ENCODE measurements at places on chromosomes 6 and 20. TPM values are rescaled to one million over a fixed set of nuclear protein-coding genes. Genes with fewer than 3 reads are reported as not detected.

GRCh38 chr6:166381381-166381732 lies 1.4 kb downstream of the MPC1 start:
- no peaks in the 10 kb centered on the region for H3K36me3 ChIP-seq
- no peak overlapping the region for H3K4me3 ChIP-seq
- H3K4me1 ChIP-seq: peaks cover 4% of the 10 kb centered on the region
- H3K27ac ChIP-seq: no peak overlapping the region
- no peak for DNase-seq

COL19A1 gene
- total RNA-seq: not detected

LGSN gene
- not detected for total RNA-seq

GRCh38 chr6:36612101-36612625 lies 18.0 kb downstream of the SRSF3 start:
- H3K36me3 ChIP-seq: peaks cover 17% of the 10 kb centered on the region
- DNase-seq: no peak
- H3K4me1 ChIP-seq: peaks cover 8% of the 10 kb centered on the region
- H3K4me3 ChIP-seq: no peak overlapping the region
- no peak overlapping the region for H3K27ac ChIP-seq

- H3K4me1 ChIP-seq: peaks cover 17% of the 10 kb centered on the region
- H3K36me3 ChIP-seq: no peaks in the 10 kb centered on the region
- H3K27ac ChIP-seq: no peak overlapping the region
- H3K4me3 ChIP-seq: no peak overlapping the region
Observed at GRCh38 chr6:37352384-37352783, 1.4 kb upstream of the RNF8 start.

LY6G6D gene
- total RNA-seq: not detected

- H3K4me1 ChIP-seq: no peaks in the 10 kb centered on the region
- no peak for DNase-seq
- no peak overlapping the region for H3K27ac ChIP-seq
Observed at GRCh38 chr6:169244684-169245383, 8.8 kb downstream of the THBS2 start.

DNA sequence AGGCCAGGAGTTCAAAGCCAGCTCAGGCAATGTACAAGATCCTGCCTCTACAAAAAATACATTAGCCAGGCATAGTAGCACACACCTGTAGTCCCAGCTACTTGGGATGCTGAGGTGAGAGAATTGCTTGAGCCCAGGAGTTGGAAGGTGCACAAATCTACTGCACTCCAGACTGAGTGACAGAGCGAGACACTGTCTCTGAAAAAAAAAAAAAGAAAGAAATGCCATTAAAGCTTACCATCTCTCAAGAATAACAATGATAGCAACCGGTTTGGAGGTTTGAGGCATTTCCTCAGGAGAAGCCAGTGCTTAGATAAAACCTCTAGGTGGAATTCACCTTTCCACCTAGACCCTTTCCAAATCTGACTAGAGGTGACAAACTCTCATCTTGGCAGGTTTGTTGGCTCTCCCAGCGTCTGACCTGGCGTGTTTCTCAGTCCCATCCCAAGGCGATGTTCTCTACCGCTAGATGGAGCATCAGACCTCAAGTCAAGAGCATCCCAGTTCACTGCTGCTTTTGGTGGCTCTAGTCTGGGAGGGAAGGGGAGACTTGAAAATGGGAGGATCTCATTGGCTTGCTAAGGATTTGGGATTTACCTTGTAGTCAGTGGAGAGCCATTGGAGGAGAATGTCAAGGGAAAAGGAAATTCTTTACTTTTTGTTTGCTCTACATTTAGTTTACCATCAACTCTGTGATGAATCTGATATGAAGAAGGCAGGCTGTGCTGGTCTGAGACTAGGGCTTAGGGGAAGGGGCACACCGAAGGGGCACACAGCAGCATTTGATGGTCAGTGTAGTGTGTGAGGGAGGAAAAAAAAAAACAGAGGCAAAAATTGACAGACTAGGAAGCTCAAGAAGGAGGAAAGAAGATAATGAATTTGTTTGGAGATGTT lies 67.9 kb downstream of the NCOA7 start:
- H3K27ac ChIP-seq: no peak overlapping the region
- no peaks in the 10 kb centered on the region for H3K27me3 ChIP-seq
- DNase-seq: peak; percentile 68
- no peaks in the 10 kb centered on the region for H3K4me1 ChIP-seq
- H3K4me3 ChIP-seq: no peak overlapping the region
- H3K36me3 ChIP-seq: peaks cover 2% of the 10 kb centered on the region

ZNF341 gene
- 4.9 TPM for total RNA-seq

DNA sequence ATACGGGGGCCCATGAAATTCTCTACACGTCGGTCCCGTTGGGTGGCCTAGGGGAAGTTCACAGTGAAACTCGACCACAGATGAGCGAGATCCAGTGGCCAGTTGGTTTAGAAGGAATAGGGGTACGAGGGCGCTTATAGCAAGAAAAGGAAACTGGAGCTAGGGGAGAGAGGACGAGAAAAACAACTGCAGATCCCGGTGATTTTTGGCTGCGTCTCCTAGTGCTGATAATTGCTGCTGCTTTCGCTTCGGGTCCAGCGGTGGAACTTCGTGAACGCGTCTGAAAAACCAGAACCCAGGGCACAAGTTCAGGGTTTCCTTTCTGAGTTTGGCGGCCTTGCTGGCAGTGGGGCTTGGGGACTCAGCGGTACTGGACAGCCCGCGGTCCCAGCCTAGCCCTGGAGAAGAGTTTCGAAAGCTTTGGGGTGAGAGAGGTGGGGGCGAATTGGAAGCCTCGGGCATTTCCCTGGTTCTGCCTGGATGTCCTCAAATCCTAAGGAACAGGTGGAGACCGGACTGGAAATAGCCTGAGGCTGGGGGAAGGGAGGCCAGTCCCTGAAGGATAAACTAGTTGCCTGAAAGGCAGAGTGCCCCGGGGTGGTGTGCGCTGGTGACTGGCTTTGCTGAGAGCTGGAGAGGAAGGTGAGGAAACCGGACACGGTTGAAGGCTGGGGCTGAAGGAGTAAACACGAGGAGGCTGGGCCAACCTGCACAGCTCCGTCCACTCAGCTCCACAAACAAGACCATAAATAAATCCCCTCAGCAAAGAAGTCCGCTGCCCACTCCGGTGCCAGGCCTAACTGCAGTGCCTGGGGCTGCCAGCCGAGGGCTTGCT lies 793 bp downstream of the GMPR start:
- H3K36me3 ChIP-seq: no peaks in the 10 kb centered on the region
- H3K27ac ChIP-seq: peak overlapping the region; percentile 72
- peak overlapping the region; percentile 97 for H3K4me3 ChIP-seq
- no peaks in the 10 kb centered on the region for H3K27me3 ChIP-seq

NQO2 gene
- 31.6 TPM for total RNA-seq

DNA sequence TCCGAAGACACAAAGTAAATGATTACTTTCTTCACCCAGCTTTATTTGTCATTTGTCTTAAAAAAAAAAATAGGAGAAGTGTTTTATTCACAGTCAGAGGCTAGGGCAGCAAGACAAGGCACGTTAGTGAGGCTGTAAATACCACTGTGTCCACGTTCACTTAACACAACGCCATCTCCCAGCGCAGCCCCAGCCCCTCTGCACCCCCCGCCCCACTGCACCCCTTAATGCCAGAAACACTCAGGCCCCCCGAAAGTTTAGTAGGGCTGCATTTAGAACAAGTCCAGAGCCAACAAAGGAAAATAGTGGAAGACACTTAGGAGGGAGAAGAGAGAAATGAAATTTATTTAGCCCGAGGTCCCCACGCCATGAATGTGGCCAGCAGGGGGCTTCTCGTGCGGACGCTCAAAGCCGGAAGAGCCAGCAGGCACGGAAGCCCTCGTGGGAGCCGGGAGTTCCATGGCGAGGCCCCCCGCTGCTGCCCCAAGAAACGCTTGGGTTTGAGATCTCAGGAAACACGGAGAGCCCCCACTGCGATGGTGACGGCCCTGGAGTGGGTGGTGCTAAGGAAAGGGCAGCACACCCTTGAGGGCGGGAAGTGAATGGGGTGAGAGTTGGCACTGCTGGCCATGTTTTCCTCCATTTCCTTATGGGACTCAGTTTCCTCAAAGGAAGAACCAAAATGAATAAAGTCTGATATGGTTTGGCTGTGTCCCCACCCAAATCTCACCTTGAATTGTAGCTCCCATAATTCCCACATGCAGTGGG lies 50.2 kb downstream of the IYD start:
- peaks cover 10% of the 10 kb centered on the region for H3K4me1 ChIP-seq
- H3K4me3 ChIP-seq: no peak overlapping the region
- H3K27me3 ChIP-seq: no peaks in the 10 kb centered on the region
- H3K27ac ChIP-seq: peak overlapping the region; percentile 84

PGC gene
- total RNA-seq: not detected

SLC17A2 gene
- not detected for total RNA-seq

DNA sequence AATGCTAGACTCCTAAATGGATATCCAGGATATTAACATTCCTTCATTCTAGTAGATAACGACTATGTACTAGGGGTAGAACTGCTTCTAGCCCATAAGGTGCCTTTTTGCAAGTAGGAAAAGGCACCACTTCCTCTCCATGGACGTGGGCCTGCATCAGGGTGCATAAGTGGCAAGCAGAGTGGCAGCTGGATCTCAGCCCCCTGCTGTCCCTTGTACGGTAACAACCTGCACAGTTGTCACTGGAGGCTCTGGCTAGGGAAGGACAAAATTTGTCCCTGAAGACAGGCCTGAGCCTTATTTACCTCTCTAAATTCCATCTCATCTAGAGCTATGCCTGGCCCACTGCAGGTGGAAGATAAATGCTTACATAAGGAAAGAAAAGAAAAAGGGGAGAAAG lies 42.5 kb upstream of the SAYSD1 start:
- no peaks in the 10 kb centered on the region for H3K4me1 ChIP-seq
- H3K27ac ChIP-seq: no peak overlapping the region
- DNase-seq: no peak
- no peak overlapping the region for H3K4me3 ChIP-seq
- H3K36me3 ChIP-seq: no peaks in the 10 kb centered on the region
- H3K27me3 ChIP-seq: peaks cover 2% of the 10 kb centered on the region

- H3K27me3 ChIP-seq: peaks cover 3% of the 10 kb centered on the region
- H3K36me3 ChIP-seq: no peaks in the 10 kb centered on the region
- no peak overlapping the region for H3K27ac ChIP-seq
- DNase-seq: no peak
- no peaks in the 10 kb centered on the region for H3K4me1 ChIP-seq
- H3K4me3 ChIP-seq: no peak overlapping the region
Observed at GRCh38 chr6:14206391-14206790, 88.8 kb downstream of the CD83 start.

GRCh38 chr20:2144850-2145249 lies 43.2 kb downstream of the STK35 start:
- no peaks in the 10 kb centered on the region for H3K27me3 ChIP-seq
- no peak overlapping the region for H3K4me3 ChIP-seq
- H3K27ac ChIP-seq: no peak overlapping the region

ATP9A gene
- 35.2 TPM for total RNA-seq

DNA sequence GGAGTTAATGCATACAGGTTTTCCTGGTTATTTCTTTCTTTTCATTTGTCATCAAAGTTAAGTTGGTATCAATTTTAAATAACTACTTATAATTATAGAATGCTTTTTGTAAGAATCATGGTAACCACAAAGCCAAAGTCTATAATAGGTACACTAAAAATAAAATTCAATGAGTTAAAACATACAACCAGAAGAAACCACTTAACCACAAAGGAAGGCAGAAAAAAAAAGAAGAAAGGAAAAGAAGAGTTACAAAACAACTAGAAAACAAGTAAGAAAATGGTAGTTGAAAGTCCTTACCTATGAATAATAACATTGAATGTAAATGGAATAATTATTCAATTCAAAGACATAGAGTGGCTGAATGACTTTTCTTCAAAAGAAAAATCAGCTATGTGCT lies 45.6 kb downstream of the THBS2 start:
- H3K4me1 ChIP-seq: peaks cover 3% of the 10 kb centered on the region
- no peak for DNase-seq

GABRR1 gene
- total RNA-seq: not detected

OR2H1 gene
- not detected for total RNA-seq

DNA sequence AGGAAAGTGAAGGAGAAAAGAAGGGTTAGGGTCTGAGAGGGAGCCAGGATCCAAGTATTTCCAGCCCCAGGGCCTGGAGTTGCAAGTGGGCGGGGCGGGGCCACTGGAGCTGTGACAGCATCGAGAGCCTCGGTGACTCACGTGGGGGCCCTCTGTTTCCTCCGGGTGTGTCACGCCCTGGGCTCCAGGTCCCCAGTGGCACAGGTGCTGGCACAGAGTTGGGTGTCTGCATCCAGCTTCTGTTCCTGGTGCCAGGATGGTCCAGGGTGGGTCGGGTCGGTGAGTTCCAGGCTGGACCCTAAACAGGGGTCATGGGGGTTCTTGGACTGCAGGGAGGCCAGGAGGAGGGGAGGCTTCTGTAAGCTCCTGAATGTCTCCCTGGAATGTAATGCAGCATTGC lies 16.7 kb downstream of the RAET1L start:
- H3K4me3 ChIP-seq: no peak overlapping the region
- no peak for DNase-seq
- H3K36me3 ChIP-seq: no peaks in the 10 kb centered on the region
- H3K27me3 ChIP-seq: peaks cover 40% of the 10 kb centered on the region

GRCh38 chr20:59743767-59744485 lies 139.6 kb downstream of the PHACTR3 start:
- no peak overlapping the region for H3K27ac ChIP-seq
- no peak overlapping the region for H3K4me3 ChIP-seq
- H3K27me3 ChIP-seq: no peaks in the 10 kb centered on the region
- no peaks in the 10 kb centered on the region for H3K36me3 ChIP-seq
- DNase-seq: no peak

CGAS gene
- total RNA-seq: 7.4 TPM

- H3K4me1 ChIP-seq: no peaks in the 10 kb centered on the region
- H3K27me3 ChIP-seq: no peaks in the 10 kb centered on the region
- H3K36me3 ChIP-seq: no peaks in the 10 kb centered on the region
Observed at GRCh38 chr20:10012464-10012863, 22.3 kb upstream of the ANKEF1 start.

GRCh38 chr6:156111913-156112312 lies 656.3 kb upstream of the NOX3 start:
- H3K36me3 ChIP-seq: no peaks in the 10 kb centered on the region
- H3K4me3 ChIP-seq: no peak overlapping the region
- H3K27ac ChIP-seq: no peak overlapping the region
- no peaks in the 10 kb centered on the region for H3K4me1 ChIP-seq
- no peak for DNase-seq
